ENCODE measurements at places on chromosomes 5 and 9. TPM values are rescaled to one million over a fixed set of nuclear protein-coding genes. Genes with fewer than 3 reads are reported as not detected.

GRCh38 chr5:8756498-8757084 lies 789.3 kb downstream of the SEMA5A start:
- peak; percentile 10 for DNase-seq

DNA sequence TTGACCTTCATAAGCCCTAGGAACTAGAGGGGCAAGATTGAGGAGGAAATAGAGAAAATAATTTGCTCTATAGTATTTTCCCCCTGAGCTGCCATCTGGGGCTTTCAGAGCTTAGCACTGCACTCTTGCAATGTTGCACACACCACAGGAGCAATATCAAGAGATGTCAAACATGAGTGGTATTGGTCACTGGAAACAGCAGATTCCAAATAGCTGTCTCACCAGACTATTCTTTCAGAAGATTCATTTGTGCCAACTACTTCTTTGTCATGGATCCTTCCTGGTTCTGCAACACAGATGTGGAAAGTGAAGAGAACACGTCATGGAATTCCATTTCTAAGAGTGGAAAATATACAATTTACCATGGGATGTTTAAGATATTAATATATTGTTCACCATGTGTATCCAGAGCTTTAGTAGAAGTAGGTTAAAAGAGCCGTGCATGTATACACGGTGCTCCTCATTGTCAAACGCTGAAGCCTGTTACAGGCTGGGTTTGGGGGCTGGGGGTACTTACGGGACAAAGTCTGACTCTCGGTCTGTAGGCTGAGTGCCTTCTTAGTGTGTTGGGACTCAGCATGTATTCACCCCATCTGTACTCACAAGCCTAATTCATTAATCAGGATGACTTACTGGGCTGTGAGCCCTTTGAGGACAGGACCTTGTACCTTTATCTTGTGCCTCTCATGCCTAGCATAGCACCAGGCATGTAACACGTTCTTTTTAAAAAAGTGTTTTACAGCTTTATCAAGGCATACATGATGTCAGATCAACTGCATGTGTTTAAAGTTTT lies 31.4 kb upstream of the GDNF start:
- DNase-seq: no peak

GRCh38 chr9:114285166-114285867 lies 37.6 kb upstream of the ORM1 start:
- peak; percentile 74 for DNase-seq

DNA sequence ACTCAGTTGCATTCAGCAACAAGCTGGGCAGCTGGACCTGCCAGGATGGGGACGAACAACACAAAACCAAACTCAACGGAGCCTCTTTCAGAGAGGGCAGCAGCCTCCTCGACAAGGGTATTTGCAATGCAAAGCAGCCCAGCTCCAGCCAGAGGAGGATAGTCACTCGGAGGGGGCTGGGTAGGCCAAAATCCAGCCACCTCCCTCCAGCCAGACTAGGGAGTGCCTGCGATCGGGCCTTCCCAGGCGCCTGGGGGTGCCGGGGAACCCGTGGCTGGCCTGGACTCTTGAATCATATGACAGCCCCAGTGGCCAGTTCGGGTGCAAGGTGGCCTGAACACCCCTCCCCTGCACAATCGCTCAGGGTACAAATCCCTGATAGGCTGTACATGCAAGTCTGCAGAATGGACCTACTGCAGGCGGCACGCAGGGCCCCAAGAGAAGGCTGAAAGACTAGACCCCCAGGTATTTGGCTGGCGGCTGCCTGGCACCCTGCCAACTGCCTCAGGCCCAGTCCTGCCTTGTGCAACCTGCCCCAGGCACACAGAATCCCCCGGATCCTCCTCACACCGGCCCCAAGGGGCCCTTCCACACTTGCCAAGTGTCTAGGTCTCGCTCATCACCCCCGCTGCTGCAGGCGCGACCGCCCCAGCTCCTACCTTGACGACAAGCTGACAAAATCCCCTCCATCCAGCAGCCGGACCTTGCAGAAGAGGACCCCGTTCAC lies 1.3 kb downstream of the EEIG1 start:
- no peak for DNase-seq

DNA sequence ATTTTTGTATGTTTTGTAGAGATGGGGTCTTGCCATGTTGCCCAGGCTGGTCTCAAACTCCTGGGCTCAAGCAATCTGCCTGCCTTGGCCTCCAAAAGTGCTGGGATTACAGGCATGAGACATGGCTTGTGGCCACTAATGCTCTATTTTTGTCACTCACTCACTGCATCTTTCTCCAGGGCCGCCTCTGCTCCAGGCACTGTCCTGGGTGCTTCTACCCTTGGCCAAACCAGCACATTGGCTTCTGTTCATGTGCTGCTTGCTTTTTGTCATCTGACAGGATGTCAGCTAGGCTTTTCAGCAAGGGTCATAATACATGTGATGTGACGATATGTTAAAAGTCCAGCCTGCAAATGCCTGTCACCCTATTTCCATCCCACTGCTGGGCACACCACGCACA lies 3.2 kb downstream of the ODF2 start:
- DNase-seq: no peak

DNA sequence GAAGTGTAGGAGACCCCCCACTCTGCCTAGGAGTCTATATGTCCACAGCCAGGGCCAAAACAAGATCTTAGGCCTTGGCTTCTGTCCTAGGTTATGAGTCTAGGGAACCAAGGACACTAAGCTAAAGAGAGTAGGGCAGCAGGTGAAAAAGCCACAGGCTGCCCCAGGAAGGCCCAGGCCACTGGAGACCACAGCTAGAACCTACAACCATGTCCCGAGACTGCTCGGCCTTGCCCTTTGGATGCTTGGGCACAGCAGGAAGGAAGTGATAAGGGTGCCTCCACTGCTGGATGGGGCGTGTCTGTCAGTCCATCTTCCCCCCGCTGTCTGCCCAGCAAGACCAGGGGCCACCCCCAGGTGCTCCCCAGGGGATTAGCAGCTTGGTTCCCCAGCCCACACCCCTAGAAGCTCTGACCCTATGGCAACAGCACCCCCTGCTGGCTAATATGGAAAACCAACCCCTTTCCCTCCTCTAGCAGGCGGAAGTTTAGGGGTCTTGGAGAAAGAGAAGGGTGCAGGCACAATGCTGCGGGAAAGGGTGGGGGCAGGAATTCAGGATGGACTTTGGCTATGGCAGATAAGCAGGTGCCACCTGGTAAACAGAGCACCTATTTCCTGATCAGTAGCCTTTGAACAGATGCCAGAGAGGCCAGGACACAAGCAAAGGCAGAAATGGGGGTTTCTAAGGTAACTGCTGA lies 10.5 kb upstream of the IRF1 start:
- no peak for DNase-seq

GRCh38 chr5:151581347-151581746 lies 9.8 kb downstream of the FAT2 start:
- DNase-seq: no peak

Gene TAL2
- polyA plus RNA-seq: 0.13 TPM
